NB4 (cell line): ENCODE measurements at places on chromosomes 7 and 10.
A peak's percentile ranks its signal among the peaks of the same experiment; 100 is the strongest.

DNA sequence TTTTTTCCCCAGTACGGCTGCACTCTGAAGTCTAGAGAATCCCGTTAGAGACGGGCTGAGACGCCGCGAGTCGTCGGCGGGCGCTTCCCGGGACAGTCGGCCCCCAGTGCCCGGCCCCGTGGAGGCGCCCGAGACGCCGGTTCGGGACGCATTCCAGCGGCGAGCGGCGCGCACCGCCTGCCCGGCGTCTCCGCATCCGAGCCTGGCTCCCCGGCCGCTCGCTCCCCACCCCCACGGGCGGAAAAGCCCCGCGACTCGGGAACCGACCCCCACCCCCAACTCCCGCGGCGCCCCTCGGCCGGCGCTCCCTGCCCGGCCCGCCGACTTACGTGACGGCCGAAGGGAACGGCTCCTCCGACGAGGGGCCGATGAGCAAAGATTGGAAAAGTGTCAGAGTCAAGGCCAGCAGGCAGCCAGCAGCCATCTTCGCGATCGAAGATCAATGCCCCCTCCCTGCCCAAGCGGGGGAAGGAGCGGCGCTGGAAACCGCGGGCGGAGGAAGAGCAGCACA is 486 bp downstream of the CACNA2D1 start:
- peak; percentile 31 for DNase-seq

- no peak for DNase-seq
These were observed 13.4 kb downstream of the P4HA1 start for GRCh38 chr10:73083221-73083620.

DNA sequence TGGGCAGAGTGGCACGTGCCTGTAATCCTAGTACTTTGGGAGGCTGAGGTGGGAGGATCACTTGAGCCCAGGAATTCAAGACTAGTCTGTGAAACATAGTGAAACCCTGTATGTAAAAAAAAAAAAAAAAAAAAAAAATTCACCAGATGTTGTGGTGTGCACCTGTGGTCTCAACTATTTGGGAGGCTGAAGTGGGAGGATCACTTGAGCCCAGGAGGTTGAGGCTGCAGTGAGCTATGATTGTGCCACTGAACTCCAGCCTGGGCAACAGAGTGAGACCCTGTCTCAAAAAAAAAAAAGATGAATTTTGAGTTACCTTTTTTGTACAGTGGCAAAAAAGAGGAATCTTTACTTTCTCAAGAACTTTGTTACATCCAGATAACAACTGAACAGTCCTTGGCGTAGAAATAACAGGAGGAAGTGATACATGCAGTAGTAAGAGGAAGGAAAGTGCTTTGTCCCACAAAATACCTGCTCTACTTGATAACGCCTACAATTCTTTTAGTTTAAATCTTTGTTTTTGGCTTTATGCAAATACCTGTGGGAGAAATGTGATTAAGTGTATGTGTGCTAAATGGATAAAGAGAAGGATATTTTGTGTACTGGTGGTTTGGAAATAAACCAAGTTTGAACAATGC is 29.3 kb downstream of the SPAG6 start:
- DNase-seq = no peak

DNA sequence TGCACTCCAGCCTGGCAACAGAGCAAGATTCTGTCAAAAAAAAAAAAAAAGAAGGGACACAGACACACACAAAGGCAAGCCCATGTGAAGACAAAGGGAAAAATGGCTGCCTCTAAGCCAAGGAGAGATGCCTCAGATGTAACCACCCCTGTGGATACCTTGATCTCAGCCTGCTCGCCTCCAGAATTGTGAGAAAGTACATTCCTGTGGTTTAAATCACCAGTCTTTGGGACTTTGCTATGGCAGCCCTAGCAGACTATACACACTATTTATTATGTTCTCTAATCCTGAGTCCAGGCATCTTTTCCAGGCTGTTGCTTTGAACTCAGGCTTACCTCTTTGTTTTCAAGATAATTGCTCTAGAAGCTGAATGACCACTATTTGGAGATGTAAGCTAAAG is 494.3 kb downstream of the GALNT17 start:
- DNase-seq = no peak

- no peak for DNase-seq
These were observed 181.1 kb downstream of the TNS3 start for GRCh38 chr7:47400741-47401206.

GRCh38 chr7:123769371-123769770 is 20.6 kb upstream of the WASL start:
- DNase-seq = no peak

GRCh38 chr10:5971315-5971832 is 6.0 kb downstream of the IL15RA start:
- DNase-seq = peak; percentile 18

- peak; percentile 31 for DNase-seq
These were observed 282.3 kb downstream of the HGF start for GRCh38 chr7:81487516-81487915.

GRCh38 chr7:1251796-1252539 is 19.3 kb downstream of the UNCX start:
- DNase-seq = no peak

GRCh38 chr10:11830836-11831519 is 7.8 kb downstream of the PROSER2 start:
- no peak for DNase-seq

DNA sequence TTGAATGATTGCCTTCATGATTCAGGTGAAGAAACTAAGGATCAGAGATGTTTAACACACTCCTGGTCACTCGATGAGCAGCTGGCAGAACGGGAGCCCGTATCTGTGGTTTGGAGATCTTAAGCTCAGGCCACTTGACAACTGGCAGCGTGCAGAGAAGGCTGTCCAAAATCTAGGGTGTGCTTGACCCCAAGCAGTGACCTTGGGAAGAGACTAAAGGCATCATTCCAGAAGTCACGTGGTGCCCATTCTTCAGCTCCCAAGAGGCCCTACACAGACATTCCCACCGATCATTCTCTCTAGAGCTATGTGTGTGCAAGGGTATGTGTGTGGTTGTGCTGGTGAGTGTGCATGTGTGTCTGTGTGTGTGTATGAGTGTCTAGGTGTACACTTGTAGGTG is 493.8 kb downstream of the TCERG1L start:
- no peak for DNase-seq

DNA sequence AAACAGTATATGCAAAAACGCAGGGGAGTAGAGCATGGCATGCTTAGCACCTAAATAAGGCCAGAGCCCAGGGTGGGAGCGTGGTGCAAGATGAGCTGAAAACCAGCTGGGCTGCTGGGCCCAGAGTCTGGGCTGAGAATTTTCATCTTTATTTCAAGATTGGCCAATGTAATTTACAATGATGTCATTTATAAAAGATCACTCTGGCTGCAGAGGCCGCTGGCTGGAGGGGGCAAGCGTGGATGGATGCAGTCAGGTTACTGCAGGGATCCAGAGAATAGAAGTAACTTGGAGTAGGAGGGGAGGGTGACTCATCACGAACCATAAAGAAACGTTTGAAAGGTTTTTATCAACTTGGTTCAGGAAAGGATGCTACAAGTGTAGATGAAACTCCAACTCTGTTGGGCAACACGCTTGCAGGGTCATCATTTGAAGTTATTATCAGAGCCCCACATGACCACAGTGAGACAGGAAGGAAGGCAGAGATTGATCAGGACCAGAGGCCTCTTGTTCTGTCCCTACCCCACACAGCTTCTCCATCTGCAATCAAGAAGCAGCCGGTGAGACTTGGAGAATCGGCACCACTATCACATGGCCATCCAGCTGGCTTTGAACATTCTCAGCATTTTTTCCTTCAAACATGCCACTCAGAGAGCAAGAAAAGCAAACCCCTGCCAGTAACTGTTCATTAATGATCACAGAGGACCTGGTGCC is 49.2 kb downstream of the ODAD2 start:
- peak; percentile 1 for DNase-seq

DNA sequence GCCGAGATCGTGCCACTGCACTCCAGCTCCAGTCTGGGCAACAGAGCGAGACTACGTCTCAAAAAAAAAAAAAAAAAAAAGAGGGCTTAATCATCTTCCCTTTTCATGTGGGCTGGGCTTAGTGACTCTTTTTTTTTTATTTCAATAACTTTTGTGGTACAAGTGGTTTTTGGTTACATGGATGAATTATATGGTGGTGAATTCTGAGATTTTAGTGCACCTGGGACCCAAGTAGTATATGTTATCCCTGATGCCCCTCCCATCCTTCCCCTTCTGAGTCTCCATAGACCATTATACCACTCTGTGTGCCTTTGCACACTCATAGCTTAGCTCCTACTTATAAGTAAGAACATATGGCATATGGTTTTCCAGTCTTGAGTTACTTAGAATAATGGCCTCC is 4.8 kb upstream of the ADAM12 start:
- DNase-seq = no peak

GRCh38 chr7:121395494-121395960 is 581 bp downstream of the FAM3C start:
- peak; percentile 68 for DNase-seq

DNA sequence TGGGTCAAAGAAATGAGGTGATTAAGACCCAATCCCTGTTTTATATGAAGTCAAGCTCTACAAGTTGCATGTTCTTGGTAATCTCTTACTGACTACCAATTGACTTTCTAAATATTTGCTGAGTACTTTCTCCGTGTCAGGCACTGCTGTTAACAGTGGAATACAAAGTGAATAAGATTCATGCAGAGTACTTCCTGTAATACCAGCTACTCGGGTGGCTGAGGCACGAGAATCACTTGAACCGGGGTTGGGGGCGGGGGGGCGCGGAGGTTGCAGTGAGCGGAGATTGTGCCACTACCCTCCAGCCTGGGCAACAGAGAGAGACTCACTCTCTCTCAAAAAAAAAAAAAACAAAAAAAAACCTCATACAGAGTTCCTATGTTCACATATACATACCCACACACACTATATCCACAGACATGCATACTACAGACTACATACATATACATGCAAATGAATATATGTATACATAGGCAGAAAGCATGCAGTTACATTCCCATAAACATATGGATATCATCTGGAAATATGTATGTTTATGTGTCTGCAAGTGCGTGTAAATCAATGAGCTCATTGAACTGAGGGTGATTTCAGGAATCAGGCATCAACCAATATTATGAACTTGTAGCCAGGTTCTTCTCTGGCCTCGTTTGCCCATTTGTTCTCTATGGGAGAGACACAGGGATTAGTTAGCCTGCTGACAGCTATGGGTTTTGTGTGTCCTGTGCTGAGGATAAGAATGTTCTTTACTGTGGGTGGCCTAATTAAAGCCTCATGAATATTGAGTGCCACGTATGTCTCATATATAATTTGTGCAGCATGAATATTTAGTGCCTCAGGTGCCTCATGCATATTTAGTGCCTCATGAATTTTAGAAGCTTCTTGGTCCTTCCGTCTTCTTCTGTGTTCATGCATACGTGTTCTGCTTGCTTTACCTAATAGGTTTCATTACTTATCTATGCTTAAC is 73.9 kb downstream of the BICC1 start:
- DNase-seq = no peak

DNA sequence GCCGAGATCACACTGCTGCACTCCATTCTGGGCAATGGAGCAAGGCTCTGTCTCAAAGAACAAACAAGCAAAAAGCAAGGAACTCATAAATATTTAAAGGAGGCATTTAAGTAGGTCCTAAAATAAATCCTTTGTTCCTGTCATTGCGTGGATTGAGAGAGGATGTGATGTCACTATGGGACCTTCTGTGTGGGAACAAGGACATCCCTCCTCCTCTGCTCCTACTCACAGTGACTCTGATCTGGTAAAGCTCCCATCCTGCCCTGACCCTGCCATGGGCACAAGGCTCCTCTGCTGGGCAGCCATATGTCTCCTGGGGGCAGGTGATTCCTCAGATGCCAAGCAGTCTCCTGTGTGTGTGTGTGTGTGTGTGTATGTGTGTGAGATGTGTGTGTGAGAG is 74.1 kb upstream of the PRSS58 start:
- no peak for DNase-seq

GRCh38 chr10:117504562-117504961 is 38.0 kb upstream of the EMX2 start:
- DNase-seq = no peak

DNA sequence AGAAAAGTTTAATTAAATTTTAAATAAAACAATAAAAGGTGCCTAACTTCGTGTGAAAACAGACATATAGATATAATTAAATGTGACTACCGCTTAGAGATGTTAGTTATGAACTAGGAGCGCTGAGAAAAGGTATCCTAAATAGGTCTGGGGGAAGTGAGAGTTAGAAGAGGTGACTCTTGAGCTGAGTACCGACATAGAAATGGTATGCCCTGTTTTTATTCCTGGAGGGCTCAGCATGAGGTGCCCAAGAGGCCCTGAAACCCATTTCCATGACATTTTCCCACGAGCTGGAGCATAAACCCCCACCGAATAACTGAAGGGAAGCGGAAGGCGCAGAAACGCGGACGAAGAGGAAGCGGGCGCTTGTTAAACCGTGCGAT is 433 bp upstream of the STARD3NL start:
- DNase-seq = no peak

DNA sequence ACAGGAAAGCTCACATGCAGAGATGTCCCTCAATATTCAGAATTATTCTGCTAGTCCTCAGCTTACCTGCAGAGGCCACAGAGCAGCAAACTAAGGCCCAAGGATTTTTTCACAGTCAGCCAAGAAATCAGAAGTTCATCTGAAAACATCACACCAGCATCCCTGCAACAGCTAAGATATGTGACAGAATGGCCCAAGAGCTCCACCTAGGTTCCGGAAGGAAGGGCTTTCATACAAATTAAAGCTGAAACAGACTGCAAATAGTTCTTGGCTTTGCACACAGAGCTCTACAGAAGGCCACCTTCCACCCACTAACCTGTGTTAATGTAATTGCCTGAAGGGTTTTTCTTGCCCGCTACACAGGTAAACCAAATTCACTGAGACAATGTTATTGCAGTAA is 438.8 kb upstream of the C7orf33 start:
- no peak for DNase-seq

DNA sequence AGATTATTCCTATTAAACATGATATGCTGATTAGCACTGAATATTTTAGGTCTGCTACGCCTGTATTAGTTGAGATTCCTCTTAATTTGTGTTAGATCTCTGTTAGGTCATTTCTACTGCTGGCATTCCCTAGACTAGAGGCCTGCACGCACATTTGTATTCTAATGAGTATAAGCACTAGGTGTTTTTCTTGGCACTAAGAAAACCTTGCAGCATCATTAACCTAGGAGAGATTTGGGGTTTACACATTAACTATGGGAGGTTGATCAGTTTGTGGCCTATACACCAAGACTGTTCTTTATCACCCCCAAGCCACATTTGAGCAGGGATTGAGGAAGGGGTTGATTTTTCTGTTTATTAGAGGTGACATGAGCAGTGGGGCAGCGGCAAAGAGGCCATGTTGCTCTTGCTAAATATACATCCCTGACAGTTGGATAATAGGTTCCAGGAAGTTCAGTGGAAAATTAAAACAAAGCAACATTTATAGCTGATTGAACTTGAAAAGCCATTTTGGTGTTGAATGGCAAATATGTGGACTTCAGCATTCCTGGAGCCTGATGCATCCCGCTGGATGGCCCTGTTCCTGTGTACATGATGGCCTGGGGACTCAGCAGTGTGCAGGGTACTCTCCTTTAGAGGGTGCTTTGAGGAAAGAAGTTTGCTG is 65.2 kb downstream of the GBF1 start:
- DNase-seq = no peak
